ENCODE measurements at places on chromosomes 7 and 10. TPM values are rescaled to one million over a fixed set of nuclear protein-coding genes. Genes with fewer than 3 reads are reported as not detected.

GRCh38 chr10:100873146-100873826 lies 39.5 kb upstream of the SLF2 start:
- no peak for DNase-seq

GRCh38 chr10:112475575-112476218 lies 28.7 kb downstream of the VTI1A start:
- DNase-seq, result no peak

GRCh38 chr10:123143162-123143824 lies 4.6 kb upstream of the HMX2 start:
- DNase-seq, result no peak

- DNase-seq, result no peak
Measured at GRCh38 chr10:2145491-2145890, 408.2 kb upstream of the ADARB2 start.

- DNase-seq, result no peak
Measured at GRCh38 chr10:77400033-77400432, 237.6 kb downstream of the KCNMA1 start.

GRCh38 chr7:42574685-42575084 lies 337.2 kb downstream of the C7orf25 start:
- DNase-seq, result no peak

DNA sequence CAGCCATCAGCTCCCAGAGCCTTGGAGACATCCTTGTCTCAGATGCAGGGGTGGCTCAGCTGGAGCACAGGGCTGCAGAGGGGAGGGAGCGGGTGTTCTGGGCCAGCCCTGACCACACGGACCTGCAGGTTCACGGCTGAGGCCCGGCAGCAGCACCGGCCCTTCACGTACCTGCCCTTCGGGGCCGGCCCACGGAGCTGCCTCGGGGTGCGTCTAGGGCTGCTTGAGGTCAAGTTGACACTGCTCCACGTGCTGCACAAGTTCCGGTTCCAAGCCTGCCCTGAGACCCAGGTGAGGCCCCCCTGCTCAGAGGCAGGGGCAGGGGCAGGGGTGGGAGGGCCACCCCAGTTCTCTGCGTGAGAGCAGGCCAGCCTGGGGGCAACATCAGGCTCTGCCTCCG lies 45.2 kb downstream of the PARP12 start:
- no peak for DNase-seq

GRCh38 chr7:12949060-12949931 lies 261.9 kb downstream of the ARL4A start:
- DNase-seq, result no peak

DNA sequence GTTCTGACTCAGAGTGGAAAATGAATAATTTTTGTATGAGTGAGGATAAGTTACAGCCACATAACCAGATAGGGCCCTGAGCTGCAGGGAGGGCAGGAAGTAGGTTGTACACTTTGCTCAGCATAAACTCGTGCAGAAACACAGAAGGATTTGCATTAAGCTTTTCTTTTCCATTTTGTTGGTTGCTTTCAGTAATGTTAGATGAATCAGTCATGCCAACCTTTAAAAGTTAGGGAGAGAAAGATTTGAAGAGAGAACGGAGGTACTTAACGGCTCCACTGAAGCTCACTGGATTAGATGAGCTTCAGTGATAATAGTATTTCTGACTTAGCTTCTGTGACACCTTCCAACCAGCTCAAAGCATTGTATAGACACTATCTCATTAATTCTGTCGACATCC lies 348.1 kb downstream of the GATA3 start:
- DNase-seq, result peak; percentile 45

GRCh38 chr10:34524369-34525091 lies 290.6 kb downstream of the PARD3 start:
- DNase-seq, result no peak

- DNase-seq, result no peak
Measured at GRCh38 chr10:71099731-71100361, 112.5 kb upstream of the UNC5B start.

GRCh38 chr10:51485668-51486067 lies 213.7 kb downstream of the CSTF2T start:
- DNase-seq, result no peak

DNA sequence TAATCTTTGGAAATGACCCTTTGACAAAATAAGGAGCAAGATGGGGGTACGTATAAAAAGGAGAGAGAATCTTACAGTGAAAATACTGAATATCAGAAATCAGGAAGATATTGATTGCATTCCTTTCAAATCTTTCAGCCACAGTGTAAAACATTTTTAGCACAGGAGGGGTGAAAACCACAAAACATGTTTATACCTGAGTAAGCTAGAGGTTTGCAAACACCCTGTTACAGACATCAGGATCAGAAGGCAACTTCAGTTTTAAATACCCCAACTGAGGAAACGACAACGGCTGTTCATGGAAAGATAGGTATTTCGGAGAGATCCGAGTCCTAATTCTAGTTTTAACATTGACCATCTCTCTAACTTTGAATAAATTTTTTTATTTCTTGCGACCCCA lies 69.1 kb upstream of the ITGB1 start:
- no peak for DNase-seq

GRCh38 chr7:80760292-80760691 lies 121.8 kb downstream of the CD36 start:
- no peak for DNase-seq

DNA sequence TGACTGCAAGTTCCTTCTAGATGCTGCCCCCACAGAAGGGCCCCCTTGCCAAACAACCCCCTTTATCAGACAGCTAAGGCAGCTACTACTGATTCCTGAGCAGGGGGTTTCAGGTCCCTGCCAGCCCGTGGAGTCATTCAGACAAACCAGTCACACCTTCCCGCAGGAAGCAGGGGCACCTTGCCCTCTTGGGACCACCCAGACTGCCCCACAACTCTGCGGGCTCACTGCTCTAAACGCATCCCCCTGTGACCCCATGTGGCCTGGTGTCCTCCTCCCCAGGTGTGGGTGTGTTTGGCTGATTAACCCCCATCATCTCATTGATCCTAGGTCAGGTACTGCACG lies 298.9 kb downstream of the TCERG1L start:
- no peak for DNase-seq

The ZMIZ2 gene
- polyA plus RNA-seq, result 1.1 TPM

The POT1 gene
- polyA plus RNA-seq, result 19.2 TPM

The PTEN gene
- polyA plus RNA-seq, result 36.9 TPM

The CPVL gene
- 0.61 TPM for polyA plus RNA-seq

Data from CD4-positive, alpha-beta memory T cell (primary cell).